ENCODE measurements at places on chromosomes 3 and 15.

GRCh38 chr3:58173669-58174398 is 36.9 kb downstream of the DNASE1L3 start:
- no peak for DNase-seq

GRCh38 chr3:48518638-48519276 is 14.8 kb upstream of the SHISA5 start:
- no peak for DNase-seq

DNA sequence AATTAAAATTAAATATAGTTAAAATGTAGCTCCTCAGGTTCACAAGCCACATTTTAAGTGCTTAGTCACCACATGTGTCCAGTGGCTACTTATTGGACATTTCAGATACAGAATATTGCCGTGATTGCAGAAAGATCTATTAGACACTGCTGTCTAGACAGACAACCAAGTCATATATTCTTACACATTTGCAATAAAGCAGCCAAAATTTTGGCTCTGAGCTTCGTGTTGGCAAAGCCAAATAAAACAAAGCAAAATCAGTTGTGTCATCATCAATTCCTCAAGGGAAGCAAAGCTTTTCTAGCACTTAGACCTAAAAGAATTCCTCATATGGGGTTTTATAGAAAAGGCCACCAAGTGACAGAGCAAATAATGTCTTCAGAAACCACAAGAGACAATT is 193.1 kb upstream of the LPP start:
- DNase-seq, result no peak

GRCh38 chr3:2880218-2880756 is 229.9 kb downstream of the IL5RA start:
- no peak for DNase-seq

DNA sequence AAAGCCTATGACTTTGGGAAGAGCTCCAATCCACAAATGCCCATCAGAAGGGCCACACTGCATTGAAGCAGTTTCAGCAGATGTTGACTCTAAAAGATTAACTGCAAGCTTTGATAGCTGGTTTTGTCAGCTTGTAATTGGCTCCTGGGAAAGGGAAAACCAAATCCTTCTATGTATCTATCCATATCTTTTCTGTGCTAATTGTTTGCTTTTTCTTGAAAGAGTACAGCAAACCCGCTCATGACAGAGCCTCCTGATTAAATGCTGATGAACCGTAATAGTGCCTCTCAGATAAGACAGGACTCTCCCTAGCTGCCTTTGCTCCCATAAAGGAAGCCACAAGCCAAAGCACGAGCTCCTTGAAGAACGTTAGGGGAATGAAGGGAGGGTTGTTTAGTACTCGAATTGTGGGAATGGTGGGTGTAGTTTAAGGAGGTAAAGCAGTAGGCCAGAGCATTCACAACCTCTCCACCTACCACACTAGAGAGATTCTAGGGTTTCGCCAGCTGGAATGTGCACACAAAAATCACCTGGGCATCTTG is 33.6 kb upstream of the LRIG1 start:
- no peak for DNase-seq

DNA sequence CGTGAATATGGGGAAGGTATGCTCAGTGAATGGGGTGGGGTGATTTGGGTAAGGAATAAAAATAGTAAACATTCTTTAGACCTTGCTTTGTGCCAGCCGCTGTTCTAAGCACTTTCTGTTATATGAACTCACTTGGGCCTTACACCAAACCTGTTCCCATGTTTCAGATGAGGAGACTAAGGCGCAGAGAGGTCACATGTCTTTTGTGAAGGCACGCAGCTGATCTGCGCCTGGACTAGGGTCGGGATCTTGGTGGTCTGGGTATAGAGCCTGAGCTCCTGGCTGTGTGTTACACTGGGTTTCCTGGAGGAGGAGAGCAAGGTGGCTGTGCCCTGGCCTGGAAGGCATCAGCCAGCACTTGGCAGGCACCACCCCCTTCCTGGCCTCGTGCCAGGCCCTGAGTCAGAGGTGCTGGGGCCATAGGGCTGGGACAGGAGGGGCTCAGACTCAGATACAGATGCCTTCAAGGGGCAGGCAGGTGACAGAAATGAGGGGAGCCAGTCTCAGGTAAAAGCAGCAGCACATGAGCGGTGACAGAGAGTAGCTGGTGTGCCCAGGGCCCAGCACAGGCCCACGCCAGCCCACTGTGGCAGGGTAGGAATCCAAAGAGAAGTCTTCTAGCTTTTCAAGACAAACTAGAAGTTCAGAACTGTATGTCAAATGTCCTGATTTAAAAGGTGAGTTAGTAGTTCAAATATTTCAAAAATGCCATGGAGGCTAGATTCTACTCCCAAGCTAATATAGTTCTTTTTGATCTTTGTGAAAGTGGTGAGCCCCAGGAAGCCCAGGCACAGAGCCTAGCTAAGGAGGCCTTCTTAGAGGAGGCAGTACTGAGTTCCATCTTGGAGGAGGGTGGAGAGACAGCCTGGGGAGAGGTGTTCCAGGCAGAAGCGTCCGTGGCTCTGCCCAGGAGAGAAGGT is 83.1 kb downstream of the DNAJB8 start:
- peak; percentile 21 for DNase-seq

DNA sequence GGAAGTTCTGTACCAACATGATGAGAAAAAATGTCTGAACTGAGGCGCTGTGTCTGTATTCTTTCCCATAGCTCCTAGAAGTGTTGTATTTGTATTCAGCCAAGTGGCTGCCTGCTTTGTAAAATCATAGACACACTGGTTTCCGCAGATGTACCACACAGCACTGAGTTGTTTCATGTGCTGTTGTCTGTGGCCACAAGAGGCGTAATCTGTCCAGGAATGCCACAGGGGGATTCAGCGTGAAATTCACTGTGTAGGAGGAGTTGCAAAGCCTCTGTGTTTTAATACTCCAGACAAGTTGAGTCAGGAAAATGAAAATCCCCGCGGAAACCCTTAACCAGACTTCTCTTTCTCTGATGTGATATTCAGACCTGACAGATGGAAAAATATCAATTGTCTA is 462.2 kb downstream of the NSUN3 start:
- no peak for DNase-seq

- DNase-seq, result no peak
Measured at GRCh38 chr15:83733206-83733605, 79.3 kb downstream of the ADAMTSL3 start.
